Stimulated activated CD4-positive, alpha-beta T cell treated with anti-CD3 and anti-CD28 coated beads, Interleukin-4, amount 100 ng/mL, for 1 hour (primary cell): ENCODE measurements at places on chromosomes 1 and 21.

GRCh38 chr1:8216005-8216404 lies 101.9 kb upstream of the SLC45A1 start:
- DNase-seq = no peak

GRCh38 chr1:101410048-101410878 lies 173.4 kb downstream of the S1PR1 start:
- no peak for DNase-seq

DNA sequence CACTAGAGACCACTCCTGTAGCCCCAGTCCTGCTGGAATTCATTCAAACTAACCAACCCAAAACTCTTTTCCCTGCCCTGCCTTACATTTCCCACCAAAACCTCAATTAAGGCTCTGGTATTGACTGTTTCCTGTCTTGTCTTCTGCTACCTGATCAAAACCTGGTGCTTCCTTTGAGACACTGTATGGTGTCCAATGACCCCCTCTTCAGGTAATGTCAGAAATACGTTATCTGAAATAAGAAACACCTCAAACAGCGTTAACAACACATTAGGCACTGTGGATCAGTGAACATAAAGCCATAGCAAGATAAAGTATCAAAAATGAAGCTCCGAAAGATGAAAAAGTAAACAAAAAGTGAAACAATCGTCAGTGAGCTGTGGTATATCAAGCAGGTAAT lies 343.2 kb upstream of the ZP4 start:
- DNase-seq = no peak

DNA sequence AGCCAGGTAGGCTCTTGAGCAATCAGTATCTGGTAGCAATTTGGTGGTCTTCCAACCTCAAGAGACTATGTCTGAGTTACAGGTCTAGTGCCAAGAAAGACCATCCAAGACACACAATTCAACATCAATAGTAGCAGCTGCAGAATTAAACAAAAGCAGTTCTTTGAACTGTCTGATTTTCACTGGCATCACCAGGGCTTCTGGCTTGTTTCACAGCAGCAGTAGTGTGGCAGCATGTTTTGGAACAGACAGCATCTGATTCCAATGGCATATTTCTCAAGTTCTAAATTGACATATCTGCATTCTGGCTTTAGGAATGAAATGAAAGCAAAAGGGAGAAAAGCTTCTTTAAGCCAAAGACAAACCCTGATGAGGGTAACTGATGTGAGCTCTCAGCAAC lies 334.7 kb upstream of the PRMT6 start:
- no peak for DNase-seq

DNA sequence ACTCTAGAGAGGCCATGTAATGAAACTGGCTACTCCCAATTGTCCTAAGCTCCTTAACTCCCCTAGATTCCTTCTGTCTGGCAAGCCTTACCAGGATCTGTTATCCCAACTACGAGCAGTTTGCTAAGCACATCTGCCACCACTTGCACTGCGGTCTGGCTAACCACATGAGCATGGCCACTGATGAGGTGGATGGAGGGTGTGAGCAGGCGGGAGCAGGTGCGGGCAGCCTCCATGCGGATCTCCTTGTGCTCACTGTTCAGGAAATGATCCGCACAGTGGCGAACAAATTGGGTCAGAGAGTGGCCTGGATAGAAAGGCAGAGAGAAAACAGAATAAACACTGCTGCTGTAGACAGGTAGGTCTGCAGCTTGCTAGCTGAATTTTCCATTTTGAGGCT lies 24.0 kb downstream of the MTOR start:
- DNase-seq = no peak

- DNase-seq = no peak
These were observed 10.0 kb downstream of the ECHDC2 start for GRCh38 chr1:52911541-52911940.

- peak; percentile 51 for DNase-seq
These were observed 62.6 kb upstream of the CD1D start for GRCh38 chr1:158117854-158118704.

- DNase-seq = peak; percentile 67
These were observed 14.4 kb downstream of the CD58 start for GRCh38 chr1:116556289-116557006.

GRCh38 chr1:212413902-212414327 lies 771 bp downstream of the PACC1 start:
- no peak for DNase-seq

- no peak for DNase-seq
These were observed 883 bp upstream of the EVA1B start for GRCh38 chr1:36324353-36324703.

- no peak for DNase-seq
These were observed 9.8 kb downstream of the PHC2 start for GRCh38 chr1:33420870-33421775.

GRCh38 chr1:234602334-234603220 lies 7.4 kb downstream of the IRF2BP2 start:
- no peak for DNase-seq

GRCh38 chr21:37904856-37905255 lies 11.4 kb downstream of the KCNJ6 start:
- DNase-seq = no peak

DNA sequence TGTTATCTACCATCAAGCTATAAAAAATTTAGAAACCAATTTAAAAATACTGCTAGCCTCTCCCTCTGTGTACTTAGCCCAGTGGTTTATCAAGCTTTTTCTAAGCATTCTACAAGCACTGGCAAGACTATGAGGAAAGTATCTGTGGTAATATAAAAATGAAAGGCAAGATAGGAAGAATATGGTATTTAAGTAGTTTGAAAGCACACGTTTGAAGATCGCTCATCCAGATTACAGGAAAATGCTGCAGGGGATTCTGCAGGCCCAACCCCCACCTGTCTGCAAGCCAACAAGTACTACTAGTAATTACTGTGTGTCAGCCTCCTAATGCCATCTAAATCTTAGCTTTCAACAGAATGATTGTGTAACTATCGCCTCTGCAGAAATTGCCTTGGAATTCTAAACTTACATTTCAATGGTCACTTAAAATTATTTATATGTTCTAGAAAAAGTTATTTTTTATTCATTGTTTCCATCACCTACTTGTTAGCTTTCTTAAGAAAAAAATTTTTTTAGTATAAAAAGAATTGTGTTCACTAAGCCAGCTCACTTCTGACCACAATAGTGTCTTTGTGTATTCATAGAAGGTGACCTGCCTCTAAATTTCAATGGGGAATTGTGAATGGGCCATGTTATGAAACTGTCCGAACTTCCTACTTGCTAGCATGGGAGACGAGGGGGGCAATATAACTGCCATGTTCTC lies 8.5 kb downstream of the ERRFI1 start:
- DNase-seq = no peak

DNA sequence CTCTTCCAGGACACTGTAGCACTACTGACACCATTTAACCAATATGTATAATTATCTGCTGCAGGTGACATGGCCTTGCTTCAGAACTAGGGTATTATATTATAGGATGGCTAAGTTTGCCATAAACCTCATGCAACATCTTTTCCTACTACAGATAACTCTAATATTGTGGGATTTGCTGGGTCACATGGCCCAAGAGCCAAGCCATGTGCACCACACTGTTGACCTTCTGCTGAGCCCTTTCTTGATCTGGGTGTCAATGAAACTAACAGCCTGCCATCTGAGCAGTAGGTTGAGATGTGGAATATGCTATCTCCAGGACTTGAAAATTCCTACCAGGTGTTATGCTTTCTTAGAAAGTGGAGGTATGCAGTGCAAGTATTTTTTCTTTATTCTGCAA lies 2291.1 kb downstream of the MRPL39 start:
- no peak for DNase-seq

GRCh38 chr21:18164933-18165332 lies 79.7 kb upstream of the CHODL start:
- no peak for DNase-seq

- no peak for DNase-seq
These were observed 94.1 kb upstream of the ATP1B1 start for GRCh38 chr1:169012416-169012815.

DNA sequence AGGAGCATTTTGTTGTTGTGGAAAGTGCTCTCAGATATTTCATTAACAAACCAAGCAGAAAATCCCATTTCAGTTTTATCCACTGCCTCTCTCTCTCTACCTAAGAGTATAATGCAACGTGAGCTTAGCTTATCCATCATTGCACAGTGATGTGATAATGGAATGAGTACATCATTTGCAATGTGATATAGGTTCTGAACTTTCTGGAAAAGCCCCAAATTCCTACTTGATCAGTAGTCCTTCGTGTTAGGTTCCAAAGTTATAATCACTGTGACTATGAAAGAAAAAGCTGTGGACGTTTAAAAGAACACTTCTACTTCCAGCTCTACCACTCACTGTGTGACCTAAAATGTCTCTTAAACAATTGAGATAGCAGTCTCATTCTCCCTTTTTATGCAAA lies 76.4 kb upstream of the PRMT6 start:
- no peak for DNase-seq

- DNase-seq = no peak
These were observed 54.4 kb upstream of the NEK7 start for GRCh38 chr1:198102454-198102827.

DNA sequence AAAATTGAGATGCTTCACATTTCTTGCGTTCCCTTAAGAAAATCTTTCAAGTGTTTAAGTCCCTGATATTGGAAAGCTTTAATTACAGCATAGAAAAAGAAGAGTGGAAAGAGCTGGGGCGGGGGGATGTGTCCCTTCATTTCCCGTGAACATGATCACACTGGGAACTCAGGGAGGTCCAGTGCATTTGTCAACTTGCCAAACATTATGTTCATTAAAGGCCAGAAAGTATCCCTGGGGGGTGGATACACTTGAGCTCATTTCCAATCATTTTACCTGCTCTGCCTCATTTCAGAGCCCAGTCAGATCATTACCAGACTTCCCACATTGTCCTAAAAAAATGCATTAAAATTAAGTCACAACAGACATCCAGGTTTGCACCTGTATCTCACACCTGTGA lies 123.6 kb upstream of the KCNJ15 start:
- no peak for DNase-seq

DNA sequence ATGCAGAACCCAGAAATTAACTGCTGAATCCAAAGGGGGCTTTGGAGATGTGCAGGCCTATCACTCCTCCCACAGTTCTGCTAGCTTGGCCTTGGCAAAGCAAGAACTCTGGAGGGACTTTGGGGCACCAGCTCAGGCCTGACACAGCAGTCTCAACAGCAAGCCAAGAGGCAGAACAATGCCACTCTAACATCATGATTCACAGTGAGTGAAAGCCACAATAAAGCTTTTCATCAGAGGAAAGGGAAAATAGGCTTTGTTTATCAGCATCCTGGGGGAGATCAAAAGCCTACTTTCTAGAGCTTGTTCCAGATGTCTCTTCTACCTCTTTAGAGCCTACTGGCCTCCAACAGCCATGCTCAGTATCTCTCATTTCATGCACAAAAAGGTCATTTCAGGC lies 283.4 kb downstream of the KCNH1 start:
- no peak for DNase-seq

DNA sequence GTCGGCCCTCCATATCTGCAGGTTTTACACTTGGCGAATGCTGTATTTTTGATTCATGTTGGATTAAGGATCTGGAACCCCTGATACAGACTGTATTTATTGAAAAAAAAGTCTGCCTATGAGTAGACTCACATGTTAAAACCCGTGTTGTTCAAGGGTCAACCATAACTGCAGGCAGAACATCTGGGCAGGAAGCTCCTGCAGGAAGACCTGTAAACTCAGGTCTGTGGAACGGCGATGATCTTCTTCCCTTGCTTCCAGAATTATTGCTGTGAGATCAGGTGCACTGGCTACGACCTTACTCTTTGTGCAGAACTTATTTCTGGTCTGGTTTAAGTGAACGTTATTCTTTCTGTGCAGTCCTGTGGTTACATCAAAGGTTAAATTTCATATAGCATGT lies 96.6 kb downstream of the DISC1 start:
- no peak for DNase-seq

GRCh38 chr1:179288977-179289376 lies 4.6 kb upstream of the SOAT1 start:
- DNase-seq = no peak

GRCh38 chr1:65149351-65150107 lies 1.5 kb downstream of the AK4 start:
- no peak for DNase-seq

GRCh38 chr1:69523461-69523860 lies 44.3 kb upstream of the LRRC7 start:
- no peak for DNase-seq

DNA sequence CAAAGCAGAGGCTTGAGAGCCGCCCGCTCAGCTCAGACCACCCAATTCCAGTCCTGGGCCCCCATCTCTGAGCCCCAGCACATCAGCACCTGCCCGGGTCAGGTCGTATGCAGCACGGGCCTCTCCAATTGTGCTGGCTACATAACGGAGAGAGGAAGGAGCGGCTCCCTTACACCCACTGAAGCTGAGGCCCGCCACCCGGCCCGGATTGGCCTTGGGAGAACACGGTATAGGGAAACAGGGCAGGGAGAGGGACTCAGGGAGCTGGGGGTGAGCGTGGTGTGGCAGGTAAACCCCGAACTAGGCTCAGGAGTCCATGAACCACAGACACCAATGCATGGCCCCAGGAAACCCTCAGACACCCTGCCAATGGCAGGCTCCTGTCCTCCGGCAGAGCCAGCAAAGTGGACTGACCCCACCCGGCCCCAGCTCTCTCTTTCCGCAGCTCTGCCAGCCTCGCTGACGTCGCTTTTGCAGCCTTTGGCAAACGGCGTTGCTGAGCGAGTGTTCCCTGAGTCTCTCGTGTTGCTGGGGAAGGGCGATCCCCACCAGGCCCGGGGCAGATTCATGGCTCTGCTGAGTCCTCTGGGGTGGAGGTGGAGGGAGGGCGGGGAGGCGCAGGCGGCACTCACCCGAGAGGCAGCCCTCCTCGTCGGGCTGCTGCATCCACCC lies 16.5 kb downstream of the MEGF6 start:
- DNase-seq = no peak

DNA sequence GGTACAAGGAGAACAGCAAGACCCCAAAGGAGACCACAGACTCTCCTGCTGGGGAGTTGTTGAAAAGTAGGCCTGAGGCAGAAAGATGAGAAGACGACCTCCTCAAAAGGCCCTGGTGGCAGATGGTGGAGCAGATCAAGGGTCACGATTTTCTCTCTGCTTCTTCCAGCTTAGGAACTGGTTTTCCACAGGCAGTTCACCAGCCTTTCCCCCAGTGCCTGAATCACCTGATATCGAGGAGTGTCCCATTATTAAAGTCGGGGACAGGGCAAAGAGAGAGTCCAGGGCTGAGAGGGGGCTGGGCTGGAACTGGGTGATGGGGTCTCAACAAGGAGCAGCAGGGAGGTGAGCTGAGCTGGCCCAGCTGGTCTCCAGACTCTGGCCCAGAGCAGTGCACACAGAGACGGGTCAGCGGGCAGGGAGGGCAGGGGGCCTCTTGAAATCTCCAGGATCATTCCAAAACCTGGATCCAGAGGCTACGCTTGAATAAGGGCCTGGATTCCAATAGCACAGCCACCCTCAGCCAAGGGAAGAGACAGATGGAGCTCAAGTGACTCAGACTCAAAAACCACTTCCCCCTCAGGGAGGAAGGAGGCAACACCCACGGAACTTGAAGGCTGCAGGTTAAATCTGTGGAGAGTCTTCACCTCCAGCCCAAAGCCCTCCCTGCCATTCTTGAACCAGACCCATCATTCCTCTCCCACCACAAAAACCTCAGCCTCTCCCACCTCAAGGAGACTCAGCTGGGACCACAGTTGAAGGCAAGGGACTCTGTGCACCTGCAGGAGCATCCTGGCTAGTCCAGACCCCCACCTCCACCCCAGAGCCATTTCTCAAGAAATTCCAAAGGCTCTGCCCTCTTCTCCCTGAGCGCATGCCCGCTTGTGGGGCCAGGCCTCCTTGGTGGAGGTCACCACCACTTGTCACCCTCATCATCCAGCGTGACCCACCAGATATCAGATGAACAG lies at the start of gene S100A5:
Gene S100A5 (minus strand): TSS at position 541 of the 968 bp plus-strand sequence. CDS start 743 bp downstream, outside the sequence.
- DNase-seq = peak; percentile 31
